ENCODE measurements at places on chromosomes 5 and 9.

DNA sequence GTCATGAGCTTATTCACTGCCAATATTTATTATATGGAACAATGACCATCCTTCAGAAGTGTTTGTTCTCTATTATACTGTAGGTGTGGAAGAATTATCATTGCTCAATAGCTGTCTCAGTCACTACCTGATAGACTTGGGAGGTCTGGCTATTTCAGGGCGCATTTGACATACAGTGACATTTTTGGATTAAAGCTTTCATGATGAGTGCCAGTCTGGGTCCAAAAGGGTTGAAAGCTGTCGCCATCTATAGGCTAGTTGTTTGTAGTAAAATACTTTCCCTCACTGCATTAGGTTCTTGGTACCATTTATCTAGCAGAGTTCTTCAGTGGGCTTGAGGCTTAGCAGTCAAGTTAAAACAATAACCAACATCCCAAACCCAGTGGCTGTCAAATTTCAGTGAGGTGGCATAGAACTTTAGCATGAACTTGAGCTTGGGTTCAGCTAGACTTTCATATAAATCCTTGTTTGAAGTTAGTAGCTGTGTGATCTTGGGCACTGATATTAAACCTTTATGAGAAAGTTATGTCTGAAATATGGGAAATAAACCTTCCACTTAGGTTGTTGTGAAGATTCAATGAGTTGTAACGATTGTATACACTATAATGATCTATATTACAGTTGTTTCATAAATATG, 110.5 kb upstream of the CDKN2B start:
- DNase-seq: no peak

GRCh38 chr9:133686642-133687575, 50.7 kb downstream of the DBH start:
- no peak for DNase-seq

- no peak for DNase-seq
These were observed 344.7 kb upstream of the RGMB start for GRCh38 chr5:98428806-98429205.

GRCh38 chr5:81065492-81065891, 105.3 kb downstream of the RASGRF2 start:
- no peak for DNase-seq

DNA sequence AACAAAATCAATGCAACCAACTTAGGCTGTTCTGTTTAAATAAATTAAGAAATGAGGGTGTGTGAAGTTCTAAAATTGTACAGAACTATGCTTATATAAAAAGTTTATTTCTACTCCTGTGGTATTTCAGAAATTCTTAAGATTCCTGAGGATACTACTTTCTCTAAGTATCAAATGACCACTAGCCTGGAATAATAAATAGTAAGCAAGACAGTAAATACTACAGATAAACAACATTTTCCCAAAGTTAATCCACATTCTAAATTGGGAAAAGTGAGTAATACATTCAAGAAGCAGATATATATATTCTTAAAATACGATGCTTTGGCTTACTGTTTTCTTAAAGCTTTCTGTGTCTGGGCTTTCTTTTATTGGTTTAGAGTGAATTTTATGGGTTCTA, 29.5 kb downstream of the CCNH start:
- DNase-seq: no peak

GRCh38 chr5:102778478-102778877, 23.4 kb downstream of the PAM start:
- no peak for DNase-seq

DNA sequence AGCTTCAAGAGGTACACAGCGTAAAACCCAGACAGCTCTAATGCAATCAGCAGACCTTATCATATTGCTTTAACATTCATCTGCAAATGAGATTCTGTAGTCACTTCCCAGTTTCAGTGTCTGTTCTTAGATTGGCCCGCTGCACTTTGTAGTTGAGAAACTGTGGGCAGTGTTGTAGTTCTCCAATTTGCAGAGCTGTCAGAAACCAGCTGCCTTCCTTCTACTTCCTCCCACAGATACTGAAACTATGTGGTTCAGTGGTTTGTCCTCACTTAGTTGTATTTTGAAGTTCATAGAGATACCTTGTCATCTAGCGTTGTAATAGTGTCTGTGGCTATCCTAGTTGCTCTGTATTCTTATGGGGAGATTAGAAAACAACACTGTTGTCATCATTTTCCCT, 39.6 kb upstream of the TRIM36 start:
- no peak for DNase-seq

DNA sequence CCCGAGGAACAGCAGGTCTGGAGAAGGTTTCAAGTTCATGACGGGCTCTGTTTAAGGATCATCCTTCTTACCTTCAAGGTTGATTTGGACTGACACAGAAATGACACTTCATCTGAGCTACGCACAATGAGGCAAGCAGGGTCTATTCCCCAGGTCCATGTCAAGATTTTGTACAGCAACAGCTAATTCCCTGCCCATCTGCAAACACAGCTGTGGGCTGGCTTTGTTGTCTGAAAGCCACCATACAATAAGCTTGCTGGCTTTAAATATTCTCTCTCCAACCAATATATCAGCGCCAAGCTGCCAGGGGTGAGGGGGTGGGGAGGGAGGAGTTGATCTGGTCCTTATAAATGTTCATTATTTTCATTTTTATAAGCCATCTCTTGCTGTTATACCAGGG, 92.0 kb downstream of the OTULIN start:
- no peak for DNase-seq

DNA sequence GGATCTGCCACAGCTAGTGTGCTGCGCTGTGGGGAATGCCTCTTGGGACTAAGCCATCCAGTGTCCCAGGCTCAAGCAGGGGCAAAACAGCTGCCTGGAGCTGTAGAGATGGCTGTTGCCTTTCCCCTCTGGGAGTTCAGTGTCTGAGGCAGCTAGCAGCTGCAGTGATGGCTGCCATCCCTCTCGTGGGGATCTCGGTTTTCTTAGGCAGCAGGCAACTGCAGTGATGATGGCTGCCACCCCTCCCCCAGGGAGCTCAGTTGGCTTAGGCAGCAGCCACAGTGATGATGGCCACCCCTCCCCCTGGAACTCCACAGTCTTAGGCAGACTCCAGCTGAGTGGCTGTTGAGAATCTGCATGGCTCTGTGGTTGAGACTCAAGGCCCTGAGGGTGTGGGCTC, 1389.2 kb upstream of the NUDT12 start:
- no peak for DNase-seq

DNA sequence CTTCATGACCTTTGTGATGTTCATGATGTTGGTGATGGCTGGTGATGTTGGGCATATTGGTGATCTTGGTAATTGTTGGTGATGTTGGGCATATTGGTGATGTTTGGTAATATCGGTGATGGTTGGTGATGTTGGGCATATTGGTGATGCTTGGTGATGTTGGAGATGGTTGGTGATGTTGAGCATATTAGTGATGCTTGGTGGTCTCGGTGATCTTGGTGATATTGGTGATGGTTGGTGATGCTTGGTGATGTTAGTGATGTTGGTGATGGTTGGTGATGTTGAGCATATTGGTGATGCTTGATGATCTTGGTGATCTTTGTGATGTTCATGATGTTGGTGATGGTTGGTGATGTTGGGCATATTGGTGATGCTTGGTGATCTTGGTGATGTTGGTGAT, 73.8 kb downstream of the IRX2 start:
- no peak for DNase-seq

DNA sequence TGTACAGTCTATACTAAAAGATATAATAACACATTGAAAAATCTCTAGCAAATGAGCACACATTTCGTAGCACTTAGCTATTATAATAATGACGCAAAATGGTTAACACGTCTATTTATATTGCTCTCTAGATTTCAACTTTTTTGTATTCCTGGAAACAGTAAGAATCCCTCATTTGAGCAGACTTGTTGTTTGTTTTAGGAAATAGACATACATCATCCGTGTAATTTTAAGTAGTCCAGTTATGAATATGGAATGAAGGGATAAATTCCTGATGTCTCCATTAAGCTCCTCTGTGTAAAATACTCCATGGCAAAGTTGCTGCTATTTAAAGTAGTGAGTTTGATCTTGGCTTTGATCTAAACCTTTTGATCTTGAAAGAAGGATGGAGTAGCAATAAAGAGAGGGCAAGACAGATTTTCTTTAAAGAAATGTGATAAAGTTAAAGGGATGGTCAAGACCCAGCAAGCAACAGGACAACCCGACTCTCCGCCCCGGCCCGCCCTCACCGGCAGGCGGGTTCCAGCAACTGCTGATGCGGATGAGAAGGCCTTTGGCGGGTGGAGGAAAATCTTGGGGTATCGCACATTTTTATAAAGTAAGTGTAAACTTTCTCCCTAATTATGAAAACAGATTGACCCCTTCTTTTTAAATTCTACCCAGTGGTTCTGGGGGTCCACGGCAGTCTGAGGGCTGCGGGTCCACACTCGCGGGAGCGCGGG, 277.4 kb downstream of the AOPEP start:
- DNase-seq: no peak

DNA sequence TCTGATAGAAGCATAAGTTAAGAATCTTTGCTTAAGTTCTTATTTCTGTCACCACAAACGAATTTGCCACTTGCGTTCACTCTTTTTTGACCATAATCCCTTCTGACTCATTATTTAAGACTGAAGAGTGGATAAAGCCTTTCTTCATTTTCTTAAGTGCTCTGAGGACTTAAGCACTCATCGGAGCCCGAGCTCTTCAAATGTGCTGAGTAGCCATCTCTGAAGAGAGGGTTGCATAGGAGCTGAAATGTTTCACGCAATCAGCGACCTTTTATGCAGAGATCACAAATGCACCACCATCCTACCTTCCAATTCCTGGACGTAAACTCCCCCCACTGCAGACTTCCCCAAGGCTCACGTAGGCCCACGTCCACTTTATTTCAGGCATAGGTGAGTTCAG, 699.2 kb downstream of the IRX1 start:
- DNase-seq: no peak

- DNase-seq: no peak
These were observed 308.4 kb downstream of the MSX2 start for GRCh38 chr5:175032741-175033151.

- DNase-seq: no peak
These were observed 125.5 kb upstream of the LIFR start for GRCh38 chr5:38681966-38682365.

GRCh38 chr9:27209034-27209433, 87.9 kb downstream of the EQTN start:
- no peak for DNase-seq

DNA sequence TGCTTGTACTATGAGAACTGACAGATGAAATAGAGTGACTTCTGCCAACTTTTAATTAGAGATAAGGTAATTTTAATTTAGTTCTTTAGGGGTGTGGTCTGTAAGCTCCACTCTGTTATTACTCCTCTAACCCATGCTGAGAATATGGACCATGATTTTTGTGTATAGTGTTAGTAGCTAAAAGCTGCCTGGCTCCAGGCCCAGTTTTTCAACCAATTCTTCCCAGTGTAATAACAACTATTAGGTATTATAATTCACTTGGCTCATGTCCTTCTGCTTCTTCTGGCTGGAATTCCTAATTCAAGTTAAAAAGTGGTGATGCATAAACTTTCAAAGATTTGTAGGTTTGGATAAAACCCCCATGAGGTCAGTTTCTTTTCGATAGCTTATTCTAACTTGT, 216.3 kb downstream of the ISL1 start:
- DNase-seq: no peak

DNA sequence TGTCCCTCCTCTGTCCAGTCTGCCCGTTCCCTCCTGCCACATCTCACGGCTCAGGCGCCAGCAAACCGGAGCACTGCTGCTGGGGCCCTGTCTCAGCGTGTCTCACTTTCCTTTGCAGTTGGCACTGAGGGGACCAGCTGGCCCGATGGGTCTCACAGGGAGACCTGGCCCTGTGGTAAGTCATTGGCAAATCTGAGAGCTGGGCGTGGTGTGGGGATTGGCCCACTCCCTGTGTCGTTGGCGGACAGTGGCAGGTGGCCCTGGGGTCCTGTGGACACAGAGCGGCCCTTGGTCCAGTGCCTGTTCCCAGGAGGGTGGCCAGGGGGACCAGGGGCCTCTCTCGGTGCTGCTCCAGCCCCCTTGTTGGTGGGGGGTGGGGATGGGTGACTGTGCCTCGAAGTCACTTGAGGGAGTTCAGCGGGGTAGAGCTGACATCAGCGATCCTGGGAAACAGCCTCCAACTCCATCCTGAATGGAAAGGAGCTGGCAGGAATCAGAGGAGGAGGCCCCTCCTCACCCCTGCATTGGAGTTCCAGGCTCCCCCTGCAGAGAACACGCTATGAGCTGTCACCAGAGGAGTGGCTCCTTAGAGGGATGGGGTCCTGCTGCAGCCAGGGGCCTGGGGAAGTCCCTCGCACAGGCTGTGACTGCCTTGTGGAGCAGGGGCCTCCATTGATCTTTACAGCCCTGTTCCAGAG, 111.0 kb downstream of the COL5A1 start:
- no peak for DNase-seq

DNA sequence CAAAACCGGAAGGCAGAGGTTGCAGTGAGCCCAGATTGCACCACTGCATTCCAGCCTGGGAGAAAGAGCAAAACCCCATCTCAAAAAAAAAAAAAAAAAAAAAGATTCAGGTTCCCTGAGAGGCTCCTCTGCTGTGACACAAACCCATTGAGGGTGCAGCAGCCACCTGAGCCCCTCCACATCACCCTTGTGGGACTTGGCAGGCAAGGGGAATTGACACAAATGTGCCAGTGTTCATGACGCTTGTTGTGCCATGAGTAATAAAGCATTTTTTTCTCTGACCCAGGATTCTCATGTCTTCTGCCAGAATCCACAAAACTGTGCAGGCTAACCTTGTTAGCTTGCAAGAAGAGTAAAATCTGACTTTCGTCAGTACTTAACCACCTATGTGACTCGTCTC, 149.6 kb downstream of the TTC39B start:
- no peak for DNase-seq

- DNase-seq: no peak
These were observed 174.3 kb upstream of the PIK3R1 start for GRCh38 chr5:68041293-68041692.

DNA sequence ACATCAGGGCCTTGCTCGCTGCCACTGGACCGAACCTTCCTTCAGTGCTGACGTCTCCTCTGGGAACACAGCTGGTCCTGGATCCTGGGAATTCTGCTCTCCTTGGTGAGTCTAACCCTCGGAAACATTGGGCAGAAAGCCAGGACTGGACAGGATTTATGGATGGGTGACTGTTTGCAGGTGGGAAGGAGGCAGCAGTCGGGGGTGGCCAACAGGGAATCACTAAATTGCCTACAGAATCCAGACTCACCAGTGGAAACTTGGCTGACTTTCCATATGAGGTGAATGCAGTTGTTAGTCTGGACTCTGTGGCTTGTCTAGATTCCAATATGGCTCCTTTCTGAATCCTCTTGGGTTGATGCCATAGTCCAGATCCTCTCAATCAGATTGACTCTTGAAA, 203.1 kb downstream of the SAXO1 start:
- DNase-seq: no peak

GRCh38 chr5:36009698-36010097, 18.5 kb upstream of the UGT3A1 start:
- DNase-seq: no peak

GRCh38 chr5:14165375-14166106, 22.4 kb downstream of the TRIO start:
- DNase-seq: no peak

GRCh38 chr5:54655266-54655665, 137.7 kb downstream of the SNX18 start:
- DNase-seq: no peak

GRCh38 chr5:66232706-66233445, 88.8 kb downstream of the SREK1 start:
- DNase-seq: no peak

- DNase-seq: no peak
These were observed 284.1 kb downstream of the HCN1 start for GRCh38 chr5:45411971-45412612.

Data from cortex of kidney (tissue), 1 donor.